Endodermal cell (in vitro differentiated cells): ENCODE measurements at places on chromosomes 3 and 15.

DNA sequence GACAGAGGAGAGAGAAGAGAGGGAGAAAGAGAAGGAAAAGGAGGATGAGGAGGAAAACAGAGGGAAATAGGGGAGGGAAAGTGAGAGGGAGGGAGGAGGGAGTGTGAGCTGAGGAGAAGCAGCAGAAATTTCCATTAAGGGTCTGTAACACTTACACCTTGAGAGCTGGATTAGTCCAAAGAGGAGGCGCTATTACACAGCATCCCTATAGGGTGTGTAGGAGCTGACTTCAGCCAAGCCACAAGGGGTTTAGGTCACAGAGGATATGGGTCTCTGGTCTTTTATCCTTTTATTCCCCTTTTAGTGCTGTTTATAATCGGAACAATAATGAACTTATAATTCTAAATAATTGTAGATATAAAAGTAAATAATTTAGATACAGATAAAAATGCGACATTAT, 230.4 kb downstream of the GABRG3 start:
- DNase-seq: no peak

DNA sequence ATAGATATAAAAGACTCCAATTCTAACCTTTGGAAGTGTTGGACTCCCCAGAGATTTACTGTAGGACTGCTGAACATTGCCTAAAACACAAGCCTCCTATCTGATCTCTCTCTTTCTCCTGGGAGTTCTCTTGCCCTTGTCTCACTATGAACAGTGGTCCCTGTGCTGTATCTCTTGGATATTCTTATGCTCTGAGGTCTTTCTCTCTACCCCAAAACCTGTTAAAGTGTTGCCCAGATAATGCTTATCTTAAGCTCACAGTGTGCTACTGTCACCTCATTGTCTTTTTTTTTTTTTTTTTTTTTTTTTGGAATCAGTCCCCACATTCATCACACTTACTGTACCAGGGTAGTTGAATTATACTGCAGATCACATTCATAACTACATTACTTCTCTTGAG, 131.0 kb upstream of the CBLB start:
- no peak for DNase-seq

- DNase-seq: no peak
These were observed 4.2 kb upstream of the CHRM5 start for GRCh38 chr15:33963831-33964664.

GRCh38 chr3:78130741-78131290, 1090.9 kb downstream of the ROBO2 start:
- DNase-seq: no peak

GRCh38 chr3:32913790-32914446, 37.5 kb upstream of the CCR4 start:
- no peak for DNase-seq

DNA sequence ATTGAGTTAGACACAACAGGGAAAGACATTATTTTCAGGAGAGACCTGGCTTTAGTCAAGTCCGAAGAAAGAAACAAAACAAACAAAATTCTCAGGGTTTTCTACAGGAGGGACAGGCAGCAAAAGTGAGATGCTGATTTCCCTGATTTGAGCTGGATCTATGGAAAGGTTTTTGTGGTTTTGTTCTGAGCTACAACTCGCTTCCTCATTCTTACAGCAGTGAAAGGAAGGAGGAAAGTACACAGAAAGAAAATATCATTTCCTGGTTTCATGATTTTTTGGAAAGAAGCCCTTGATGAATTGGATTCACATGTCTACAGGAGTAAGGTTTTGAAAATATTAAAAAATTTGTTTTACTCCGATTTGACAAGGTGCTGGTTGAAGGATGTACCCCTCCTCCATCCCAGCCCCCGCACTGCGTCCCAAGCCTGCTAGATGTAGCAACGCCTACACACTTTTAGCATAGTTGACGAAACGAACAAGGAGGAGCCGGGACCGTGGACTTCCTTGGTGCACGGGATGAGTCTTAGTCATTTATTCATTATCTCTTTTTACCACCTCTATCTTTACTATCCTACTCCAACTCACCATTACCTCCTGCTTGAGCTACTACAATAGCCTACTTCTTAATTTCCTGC, 10.8 kb downstream of the PRICKLE2 start:
- no peak for DNase-seq

GRCh38 chr3:100756441-100756840, 47.1 kb downstream of the TFG start:
- no peak for DNase-seq

GRCh38 chr3:56209982-56210751, 258.1 kb downstream of the ERC2 start:
- DNase-seq: no peak
